Cerebellar nuclear complex (tissue), 1 donor: ENCODE measurements at places on chromosomes 3 and 15.

- no peak for DNase-seq
These were observed 25.2 kb upstream of the MAGEF1 start for GRCh38 chr3:184737063-184737462.

DNA sequence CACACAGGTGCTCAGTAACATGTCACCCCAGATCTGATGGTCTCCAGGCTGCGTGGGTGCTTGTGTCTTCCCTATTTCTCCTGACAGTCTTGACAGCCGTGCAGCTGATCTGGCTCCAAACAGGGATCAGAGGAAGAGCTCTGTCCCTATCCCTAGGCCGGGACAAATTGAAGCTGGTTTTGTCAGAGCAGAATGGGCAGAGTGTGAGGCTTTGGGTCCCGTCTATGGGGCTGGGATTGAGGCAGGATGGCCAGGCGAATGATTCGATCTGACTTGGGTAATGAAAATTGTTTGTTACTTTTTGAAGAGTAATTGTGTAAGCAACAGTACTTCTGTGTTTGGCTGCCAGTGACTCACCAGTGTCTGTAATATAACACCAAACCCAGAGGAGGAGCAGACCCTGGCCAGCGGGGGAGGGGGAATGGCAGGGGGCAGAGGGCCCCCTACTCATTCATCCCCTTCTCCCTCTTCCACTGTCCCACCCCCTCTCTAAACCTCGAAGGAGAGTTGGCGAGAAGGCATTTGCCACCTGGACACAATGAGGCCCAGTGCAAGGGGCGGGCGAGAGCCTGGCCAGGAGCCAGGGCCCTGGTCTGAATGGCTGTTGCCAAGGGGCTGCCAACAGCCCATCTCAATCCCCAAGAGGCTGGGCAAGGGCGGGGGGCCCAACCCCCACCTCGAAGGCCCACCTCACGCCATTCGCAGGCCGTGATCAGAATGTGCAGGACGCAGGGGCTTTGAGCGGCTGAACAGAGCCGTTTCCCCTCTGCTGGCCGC, 4.9 kb upstream of the MAGEF1 start:
- DNase-seq, result no peak

DNA sequence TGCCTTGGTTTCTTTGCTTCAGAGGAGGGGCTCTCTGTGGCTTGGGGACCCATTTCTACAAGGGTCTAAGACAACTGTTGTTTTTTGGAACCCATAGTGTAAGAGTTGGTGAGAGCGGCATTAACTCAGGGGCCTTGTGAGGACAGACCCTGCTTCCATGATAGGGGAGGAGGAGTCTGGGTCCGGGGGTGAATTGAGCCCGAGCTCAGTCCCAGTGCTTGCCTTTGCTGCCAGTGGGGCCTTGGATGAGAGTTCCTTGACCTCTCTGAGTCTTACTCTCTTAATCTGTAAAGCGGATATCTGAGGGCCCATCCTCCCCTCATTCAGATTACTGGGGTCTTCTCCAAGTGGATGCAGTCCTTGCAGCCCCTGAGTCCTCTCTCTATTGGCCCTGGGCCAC, 74.2 kb downstream of the EEFSEC start:
- DNase-seq, result no peak

- DNase-seq, result no peak
These were observed 33.2 kb upstream of the NR2C2 start for GRCh38 chr3:14913926-14914778.

DNA sequence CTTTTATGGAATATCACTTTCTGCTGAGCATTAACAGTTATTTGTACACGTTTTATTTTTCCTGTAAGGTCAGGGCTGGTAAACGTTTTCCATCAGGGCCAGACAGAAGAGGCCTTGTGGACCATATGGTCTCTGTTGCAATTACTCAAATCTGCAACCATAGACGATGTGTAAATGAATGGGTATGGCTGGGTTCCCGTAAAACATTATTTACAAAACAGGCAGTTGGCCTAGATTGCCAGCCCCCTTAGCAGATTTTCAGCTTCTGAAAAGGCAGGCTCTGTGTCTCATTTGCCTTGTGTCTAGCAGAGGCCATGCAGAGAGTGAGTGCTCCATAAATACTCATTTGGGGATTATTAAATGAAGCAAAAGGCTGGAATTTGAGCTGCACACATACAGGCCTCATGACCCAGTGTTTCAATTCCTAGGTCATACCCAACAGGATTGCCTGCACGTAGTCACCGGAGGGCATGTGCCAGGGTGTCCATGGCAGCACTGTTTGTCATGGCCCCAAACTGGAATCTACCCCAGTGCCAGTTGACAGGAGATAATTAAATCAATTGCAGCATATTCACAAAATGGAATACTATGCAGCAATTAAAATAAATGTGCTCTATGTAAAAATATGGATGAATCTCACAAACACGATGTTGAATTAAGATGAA, 51.3 kb downstream of the GPD1L start:
- DNase-seq, result no peak
